Right lung (tissue), 10 donors: ENCODE measurements at places on chromosomes 4 and X. TPM values are rescaled to one million over a fixed set of nuclear protein-coding genes. Genes with fewer than 3 reads are reported as not detected.

DNA sequence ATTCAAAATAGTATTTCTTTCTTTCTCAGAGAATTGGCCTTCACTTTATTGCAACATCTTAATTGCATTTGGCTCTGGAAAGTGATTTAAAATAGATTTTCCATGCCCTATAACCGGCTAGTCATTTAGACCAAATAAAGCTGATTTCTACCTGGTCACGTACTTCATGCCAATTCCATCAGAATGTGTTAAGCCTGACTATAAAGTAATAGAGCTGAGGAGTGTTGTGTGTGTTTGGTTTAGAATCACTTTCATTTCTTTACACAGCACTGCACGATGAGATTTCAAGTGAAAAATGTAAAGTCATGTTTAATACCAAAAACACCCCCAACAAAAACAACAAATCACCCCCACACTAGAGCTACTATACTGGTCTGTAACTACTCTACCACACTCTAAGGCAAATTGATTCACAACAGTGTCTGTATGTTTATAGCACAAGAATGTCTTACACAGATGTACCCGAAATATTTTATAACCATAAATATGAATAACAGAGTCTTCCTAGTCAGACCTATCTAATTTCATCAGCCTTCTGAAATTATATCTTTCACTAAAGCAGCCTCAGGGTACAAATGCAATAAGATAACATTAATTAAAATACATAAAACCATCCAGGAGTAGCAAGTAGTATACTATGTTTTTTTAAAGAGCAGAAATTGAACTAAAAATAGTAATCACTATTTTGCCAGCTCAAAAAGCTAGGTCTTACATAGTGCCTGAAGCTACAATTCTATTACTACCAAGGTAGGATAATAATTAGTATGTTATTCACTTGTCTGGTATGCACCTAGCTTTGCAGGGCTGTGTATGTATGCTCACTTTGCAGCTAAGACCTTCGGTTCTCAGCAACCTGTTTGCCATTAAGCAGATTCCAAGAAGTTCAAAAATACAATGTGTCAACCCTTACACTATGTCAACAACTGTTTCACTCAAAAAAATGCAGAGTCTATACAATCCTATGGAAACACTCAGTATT is 28.4 kb downstream of the APBB2 start:
- no peak for DNase-seq

SEPTIN11 gene
- polyA plus RNA-seq = 170 TPM

SPIN2A gene
- 2.9 TPM for polyA plus RNA-seq

DNA sequence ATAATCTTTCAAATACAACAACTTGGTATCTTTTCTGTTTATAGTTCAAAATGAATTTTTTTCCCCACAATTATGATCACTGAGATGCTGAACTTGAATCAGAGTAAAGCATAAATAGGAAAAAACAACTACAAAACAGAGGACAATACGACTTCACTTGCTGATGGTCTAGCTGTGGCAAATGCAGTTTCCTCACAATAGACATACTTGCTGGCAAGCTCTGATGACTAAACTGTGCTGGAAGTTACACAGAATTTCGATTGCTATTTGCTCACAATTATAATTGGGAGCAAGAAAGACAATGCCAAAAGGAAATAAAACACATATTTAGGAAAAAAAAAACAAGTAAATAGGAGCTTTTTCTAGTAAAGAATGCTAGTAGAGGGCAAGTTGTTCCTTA is 14.7 kb downstream of the VEGFC start:
- no peak for DNase-seq

- no peak for DNase-seq
Observed at GRCh38 chrX:82528525-82528924, 979.6 kb upstream of the POU3F4 start.

ATRX gene
- 109 TPM for polyA plus RNA-seq

DNA sequence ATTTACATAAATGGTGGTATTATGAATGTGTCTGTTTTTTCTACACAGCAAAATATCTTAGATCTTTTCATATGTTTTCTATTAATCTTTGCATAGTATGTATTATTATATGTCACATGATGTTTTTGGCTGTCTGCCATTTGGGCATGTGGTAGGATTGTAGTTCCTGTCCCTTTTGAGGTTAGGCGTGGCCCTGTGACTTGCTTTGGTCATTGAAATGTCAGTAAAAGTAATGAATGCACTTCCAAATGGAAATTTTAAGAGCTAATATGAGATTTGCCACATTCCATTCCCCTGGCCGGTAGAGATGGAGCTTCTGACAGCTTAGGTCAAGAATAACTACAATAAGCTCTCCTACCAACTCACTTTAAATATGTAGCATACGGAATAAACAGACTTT is 45.1 kb downstream of the JADE3 start:
- no peak for DNase-seq

- peak; percentile 86 for DNase-seq
Observed at GRCh38 chr4:89788206-89789072, 48.5 kb downstream of the SNCA start.

PAGE1 gene
- polyA plus RNA-seq = not detected

GLRB gene
- 5.4 TPM for polyA plus RNA-seq

UGT2B7 gene
- 35.4 TPM for polyA plus RNA-seq

- no peak for DNase-seq
Observed at GRCh38 chr4:18166925-18167324, 145.4 kb upstream of the LCORL start.

DNA sequence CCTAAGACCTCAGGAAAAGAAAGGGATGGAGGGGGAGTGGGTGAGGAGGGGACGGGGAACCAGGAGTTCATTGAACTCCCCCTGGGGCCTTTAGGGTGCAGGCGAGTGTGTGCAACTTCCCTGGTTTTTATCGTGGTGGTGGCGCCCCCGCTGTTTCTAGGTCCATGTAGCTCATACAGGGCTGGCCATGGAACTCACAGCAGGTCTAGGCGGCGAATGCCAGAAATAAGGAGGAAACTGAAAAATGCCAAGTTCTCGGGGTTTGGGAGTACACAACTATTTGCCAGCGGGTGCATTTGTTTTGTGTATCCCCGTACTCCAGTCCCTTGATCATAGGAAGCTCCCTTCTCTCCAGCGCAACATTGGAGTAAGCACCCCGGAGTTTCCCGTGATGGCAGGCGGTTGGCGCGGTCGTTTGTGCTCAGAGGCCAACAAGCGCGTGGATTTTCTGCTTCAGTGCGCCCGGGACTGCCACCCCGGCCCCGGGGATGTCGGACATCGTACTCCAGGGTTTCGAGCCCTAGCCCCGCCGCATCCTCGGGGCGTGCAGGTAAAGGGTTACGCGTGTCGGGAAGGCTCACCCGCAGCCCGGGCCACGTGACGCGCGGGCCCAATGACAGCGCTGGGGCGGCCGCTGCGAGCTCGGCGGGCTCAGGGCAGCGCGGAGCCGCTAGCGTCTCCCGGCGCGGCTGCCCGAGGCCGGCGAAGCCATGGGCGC is 208.9 kb downstream of the NWD2 start:
- peak; percentile 41 for DNase-seq

BTC gene
- 7.2 TPM for polyA plus RNA-seq

DNA sequence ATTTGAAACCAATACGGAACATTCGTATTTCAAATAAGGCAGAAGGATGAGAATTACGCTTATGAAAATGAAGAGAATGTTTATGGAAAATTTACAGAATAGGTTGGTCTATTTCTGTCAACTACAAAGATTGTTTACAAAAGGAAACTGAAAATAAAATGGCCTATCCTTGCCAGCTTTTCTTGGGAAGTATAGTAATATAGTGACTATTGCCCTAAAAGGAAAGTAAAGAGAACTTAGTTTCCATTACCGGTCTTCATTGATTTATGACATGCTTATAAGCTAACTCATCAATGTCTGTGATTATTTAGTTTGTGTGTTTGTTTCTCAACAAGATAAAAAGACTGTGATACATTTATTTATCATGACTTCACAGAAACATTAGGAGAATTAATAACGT is 2.9 kb upstream of the SPRY1 start:
- DNase-seq = no peak

NLGN3 gene
- 6.9 TPM for polyA plus RNA-seq

NXF2 gene
- polyA plus RNA-seq = not detected

IGSF1 gene
- 14.9 TPM for polyA plus RNA-seq

- DNase-seq = no peak
Observed at GRCh38 chr4:123555807-123556273, 159.2 kb downstream of the SPRY1 start.

DNA sequence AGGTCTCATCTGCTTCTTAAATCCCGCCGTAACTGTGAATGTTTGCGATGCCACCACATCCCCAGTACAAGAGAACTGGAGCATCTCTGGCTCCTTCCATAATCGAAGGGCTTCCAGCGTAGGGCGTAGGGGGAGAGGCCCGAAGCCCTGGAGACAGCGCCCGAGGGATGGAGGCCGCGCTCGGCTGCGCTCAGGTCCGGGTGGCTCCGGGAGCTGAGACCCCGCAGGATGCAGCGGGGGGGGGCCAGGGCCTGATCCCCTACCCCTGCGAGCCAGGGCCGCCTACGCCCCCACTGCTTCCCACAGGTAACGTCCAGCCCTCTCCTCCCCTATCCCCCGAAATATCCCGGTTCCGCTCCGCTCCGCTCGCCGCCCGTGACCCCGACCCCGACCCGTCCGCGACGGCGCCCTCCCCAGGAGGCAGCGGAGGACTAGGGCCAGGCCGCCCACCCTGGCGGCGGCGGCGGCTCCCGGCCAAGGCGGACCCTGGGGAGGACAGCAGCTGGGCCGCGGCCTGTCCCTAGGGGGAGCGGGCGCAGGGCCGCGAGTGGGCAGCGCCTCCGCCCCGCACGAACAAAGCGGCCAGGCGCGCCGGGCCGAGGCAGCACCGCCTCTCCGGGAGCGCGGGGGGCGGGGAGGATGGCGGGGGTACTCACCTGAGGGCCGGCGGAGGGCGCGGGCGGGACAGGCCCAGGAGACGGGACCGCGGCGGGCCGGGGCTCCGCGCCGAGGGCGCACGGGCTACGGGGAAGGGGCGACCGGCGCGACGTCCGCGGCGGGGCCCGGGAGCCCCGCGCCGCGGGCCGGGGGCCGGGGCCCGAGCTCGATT is 723 bp downstream of the WDFY3 start:
- DNase-seq = peak; percentile 51

LINC00632 gene
- polyA plus RNA-seq = 41.6 TPM

CCDC160 gene
- 2.2 TPM for polyA plus RNA-seq

DCAF4L1 gene
- polyA plus RNA-seq = 0.13 TPM

GRCh38 chr4:107292979-107293378 is 256.9 kb upstream of the DKK2 start:
- no peak for DNase-seq

KIT gene
- 82.4 TPM for polyA plus RNA-seq

GRCh38 chrX:12401252-12401651 is 263.0 kb downstream of the FRMPD4 start:
- no peak for DNase-seq

DNA sequence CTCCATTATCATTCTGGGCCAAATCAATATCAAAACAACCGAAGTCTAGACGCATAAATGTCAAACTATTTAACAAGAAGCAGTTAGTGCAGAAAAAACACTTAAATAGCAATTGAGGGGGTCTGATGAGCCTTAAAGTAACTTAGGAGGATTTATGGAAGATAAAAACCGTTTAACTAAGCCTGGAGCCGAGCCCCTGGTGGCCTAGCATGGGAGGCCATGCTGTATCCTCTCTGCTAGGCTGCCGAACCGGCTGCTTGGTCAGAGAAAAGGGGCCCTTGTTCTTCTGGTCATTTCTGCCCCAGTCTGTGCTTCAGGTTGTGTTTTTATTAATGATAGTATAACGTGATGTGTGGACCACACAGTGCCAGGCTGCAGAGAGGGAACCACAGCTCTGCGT is 72.4 kb downstream of the CPZ start:
- no peak for DNase-seq

- no peak for DNase-seq
Observed at GRCh38 chrX:134374910-134375309, 85.1 kb upstream of the HPRT1 start.

GRCh38 chr4:152936446-152937335 is 568 bp downstream of the FHDC1 start:
- DNase-seq = peak; percentile 40
